Endodermal cell (in vitro differentiated cells): ENCODE measurements at places on chromosomes 3 and 15. TPM values are rescaled to one million over a fixed set of nuclear protein-coding genes. Genes with fewer than 3 reads are reported as not detected.

DNA sequence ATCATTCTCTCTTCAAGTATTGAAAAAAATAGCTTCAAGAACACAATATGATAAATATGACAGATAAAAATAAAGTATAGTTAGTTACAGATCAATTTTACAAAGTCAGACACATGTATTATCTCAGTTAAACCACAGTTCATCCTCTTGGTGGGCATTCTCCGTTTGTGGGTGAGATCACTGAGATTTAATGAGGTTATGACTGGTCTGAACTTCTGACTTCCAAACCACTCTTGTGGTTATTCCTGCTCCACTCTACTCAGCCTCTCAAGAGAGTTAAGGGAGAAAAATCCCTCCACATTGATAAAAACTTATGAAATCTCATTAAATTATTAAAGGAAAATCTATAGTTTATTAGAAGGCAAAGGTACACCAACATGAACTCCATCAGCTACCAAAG lies 229.9 kb upstream of the LRTM1 start:
- H3K27ac ChIP-seq = no peak overlapping the region

DNA sequence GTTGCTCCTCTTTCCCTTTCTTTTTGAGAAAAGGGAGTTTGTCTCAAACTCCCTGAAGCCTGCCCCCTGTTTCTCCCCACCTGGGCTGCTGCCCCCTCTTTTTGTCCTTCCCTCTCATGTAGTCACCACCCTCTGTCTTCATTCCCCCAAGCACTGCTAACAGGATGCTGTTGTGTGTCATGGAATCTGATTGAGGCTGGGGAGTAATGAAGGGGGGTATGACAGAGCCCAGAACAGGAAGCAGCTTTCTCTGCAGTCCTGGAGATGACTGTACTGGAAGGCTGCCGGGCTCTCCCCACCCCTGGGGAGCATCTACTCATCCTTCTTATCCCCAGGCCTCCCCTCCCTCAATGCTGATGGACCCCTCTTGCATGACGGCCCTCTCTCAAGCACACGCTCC lies 181.6 kb downstream of the ABHD5 start:
- no peak overlapping the region for H3K27ac ChIP-seq
- no peaks in the 10 kb centered on the region for H3K36me3 ChIP-seq
- no peaks in the 10 kb centered on the region for H3K4me1 ChIP-seq
- DNase-seq = peak; percentile 44
- no peak overlapping the region for H3K4me3 ChIP-seq
- no peaks in the 10 kb centered on the region for H3K27me3 ChIP-seq

DNA sequence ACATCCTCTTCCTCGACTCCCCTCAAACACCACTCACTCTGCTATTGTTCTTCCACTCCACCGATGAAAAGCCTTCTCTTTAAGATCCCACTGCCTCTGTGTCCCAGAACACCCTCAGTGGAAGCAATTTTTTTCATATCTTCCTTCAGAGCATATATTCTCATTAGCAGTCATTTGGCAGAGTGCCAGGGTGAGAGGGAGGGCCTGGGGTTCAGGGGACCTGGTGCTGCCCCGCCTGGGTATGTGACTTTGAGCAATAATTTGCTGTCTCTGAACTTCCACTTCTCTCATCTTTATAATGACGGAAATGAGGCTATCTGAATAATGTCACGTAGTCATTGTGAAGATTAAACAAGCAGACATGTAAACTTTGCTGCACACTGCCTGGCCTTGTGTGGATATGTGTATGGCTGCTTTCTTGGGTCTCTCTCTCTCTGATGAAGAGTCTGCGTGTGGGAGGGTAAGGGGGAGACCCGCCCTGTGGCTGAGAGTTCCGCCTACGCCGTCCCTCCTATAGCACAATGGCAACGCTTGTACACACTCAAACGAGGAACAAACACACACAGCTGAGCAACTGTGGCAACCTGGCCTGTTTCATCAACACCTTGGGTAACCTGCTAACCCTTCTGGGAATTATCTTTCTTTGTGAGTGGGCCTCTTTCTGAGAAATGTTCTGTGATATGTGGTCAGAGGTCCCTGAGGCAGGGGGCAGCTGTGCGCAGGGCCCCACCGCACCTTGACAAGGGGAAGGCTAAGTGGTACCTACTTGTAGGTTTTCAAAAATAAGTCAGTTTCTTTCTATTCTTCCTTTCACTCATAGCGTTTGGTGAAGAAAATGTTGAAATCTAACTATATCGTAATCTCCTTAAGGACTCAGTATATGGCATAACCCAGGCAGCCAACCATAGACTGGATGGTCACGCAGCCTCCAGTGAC lies 369.8 kb downstream of the SV2B start:
- DNase-seq = no peak
- H3K4me1 ChIP-seq = peaks cover 4% of the 10 kb centered on the region
- H3K4me3 ChIP-seq = no peak overlapping the region
- H3K27me3 ChIP-seq = peaks cover 11% of the 10 kb centered on the region
- H3K36me3 ChIP-seq = no peaks in the 10 kb centered on the region
- H3K27ac ChIP-seq = no peak overlapping the region

DNA sequence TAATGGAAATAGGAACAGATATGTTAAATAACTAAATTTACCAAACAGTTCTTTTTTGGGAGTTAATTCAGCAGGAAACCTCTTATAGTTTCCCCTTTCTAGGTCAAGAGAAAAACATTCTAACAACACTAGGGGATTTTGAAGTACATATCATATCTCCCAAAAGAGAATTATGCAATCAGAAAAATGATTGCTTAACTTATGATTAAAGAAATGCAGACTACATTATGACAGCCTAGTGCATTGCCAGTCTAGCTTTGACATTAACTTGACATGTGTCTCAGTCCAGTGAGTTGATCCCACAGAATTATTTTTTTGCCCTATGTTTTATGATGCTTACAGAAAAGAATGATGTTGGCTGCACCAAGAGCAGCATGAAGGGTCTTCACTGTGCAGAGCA lies 31.7 kb upstream of the NPHP3 start:
- DNase-seq = no peak
- H3K27ac ChIP-seq = no peak overlapping the region
- no peaks in the 10 kb centered on the region for H3K27me3 ChIP-seq
- H3K4me1 ChIP-seq = no peaks in the 10 kb centered on the region

DNA sequence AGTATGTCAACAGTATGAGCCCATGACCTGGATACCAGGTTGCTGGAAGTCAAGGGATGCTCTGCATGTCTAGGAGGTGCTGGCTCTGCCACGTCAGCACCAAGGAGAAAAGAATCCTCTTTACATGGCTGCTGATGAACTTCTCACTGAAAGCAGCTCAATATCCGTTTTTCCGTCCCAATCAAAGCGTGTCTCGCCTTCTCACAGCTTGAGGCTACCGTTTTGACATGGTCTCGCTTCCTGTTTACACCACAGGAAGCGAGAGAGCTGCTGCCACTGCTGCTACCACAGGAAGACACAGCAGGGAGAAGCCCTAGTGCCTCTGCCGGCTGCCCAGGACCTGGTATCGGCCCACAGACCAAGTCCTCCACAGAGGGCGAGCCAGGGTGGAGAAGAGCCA lies 27.3 kb downstream of the STARD5 start:
- peak; percentile 53 for DNase-seq
- H3K36me3 ChIP-seq = no peaks in the 10 kb centered on the region
- no peaks in the 10 kb centered on the region for H3K4me1 ChIP-seq
- H3K4me3 ChIP-seq = no peak overlapping the region
- H3K27ac ChIP-seq = no peak overlapping the region

- no peak for DNase-seq
- no peak overlapping the region for H3K4me3 ChIP-seq
- H3K27me3 ChIP-seq = no peaks in the 10 kb centered on the region
- H3K27ac ChIP-seq = no peak overlapping the region
- H3K4me1 ChIP-seq = no peaks in the 10 kb centered on the region
Measured at GRCh38 chr3:181402347-181402746, 309.4 kb upstream of the SOX2 start.

The ITIH4 gene
- total RNA-seq = 4.6 and 6.2 TPM in 2 replicates

The TMEM115 gene
- total RNA-seq = 16.2 to 30.8 TPM (median 30.1 TPM) in 3 replicates

The ETV5 gene
- 82.7 and 84.1 TPM in 2 replicates for total RNA-seq

DNA sequence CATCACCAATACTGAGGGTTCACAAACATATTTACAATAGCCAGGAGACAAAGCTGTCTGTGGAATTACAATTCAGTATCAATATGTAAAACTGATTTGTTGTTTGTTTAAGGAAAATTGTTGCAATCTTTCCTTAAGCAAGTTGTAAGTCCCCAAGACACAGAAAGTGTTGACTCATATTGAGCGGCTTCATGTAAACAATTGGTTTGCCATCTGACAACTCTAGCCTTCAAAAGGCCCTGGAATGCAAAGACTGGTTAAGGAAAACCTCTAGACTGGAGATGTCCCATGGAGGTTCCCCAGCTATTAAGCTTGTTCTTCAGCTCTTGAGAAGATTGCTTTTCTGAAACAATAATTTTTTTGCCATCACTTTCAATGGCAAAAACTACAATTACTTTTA lies 283.7 kb upstream of the PROK2 start:
- no peaks in the 10 kb centered on the region for H3K36me3 ChIP-seq
- no peak overlapping the region for H3K27ac ChIP-seq

DNA sequence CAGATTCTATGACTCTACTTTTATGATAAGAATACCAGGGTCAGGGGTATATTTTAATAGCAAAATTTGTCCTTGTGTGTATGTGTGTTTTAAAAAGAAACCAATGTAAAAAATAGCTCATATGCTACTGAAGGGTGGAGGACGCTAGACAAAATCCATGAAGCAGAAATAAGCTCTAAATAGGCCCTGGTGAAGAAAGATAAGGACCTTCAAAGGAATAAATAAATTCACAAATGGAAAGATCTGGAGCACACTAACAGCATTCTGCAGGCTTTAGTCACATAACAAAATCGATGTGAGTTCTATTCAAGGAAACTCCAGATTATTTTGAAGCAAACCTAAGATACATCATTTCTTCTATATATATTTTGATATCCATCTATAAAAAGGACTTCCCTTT lies 27.2 kb upstream of the ATP11B start:
- no peak overlapping the region for H3K4me3 ChIP-seq
- H3K27me3 ChIP-seq = no peaks in the 10 kb centered on the region
- no peak for DNase-seq
- H3K27ac ChIP-seq = no peak overlapping the region
- H3K4me1 ChIP-seq = no peaks in the 10 kb centered on the region

The GOLGA6D gene
- total RNA-seq = 0.11 and 0.14 TPM in 2 replicates

- H3K36me3 ChIP-seq = no peaks in the 10 kb centered on the region
- no peaks in the 10 kb centered on the region for H3K4me1 ChIP-seq
- H3K27me3 ChIP-seq = no peaks in the 10 kb centered on the region
- no peak overlapping the region for H3K4me3 ChIP-seq
- no peak for DNase-seq
Measured at GRCh38 chr15:27983496-27983895, 115.6 kb downstream of the OCA2 start.

- no peaks in the 10 kb centered on the region for H3K27me3 ChIP-seq
- H3K27ac ChIP-seq = no peak overlapping the region
- no peak overlapping the region for H3K4me3 ChIP-seq
- peaks cover 9% of the 10 kb centered on the region for H3K36me3 ChIP-seq
Measured at GRCh38 chr15:41822957-41823356, 4.9 kb upstream of the JMJD7 start.

- H3K27ac ChIP-seq = no peak overlapping the region
- peaks cover 3% of the 10 kb centered on the region for H3K36me3 ChIP-seq
- peak; percentile 73 for DNase-seq
- peaks cover 4% of the 10 kb centered on the region for H3K4me1 ChIP-seq
- H3K27me3 ChIP-seq = no peaks in the 10 kb centered on the region
Measured at GRCh38 chr3:129829640-129830039, 63.9 kb downstream of the TMCC1 start.

DNA sequence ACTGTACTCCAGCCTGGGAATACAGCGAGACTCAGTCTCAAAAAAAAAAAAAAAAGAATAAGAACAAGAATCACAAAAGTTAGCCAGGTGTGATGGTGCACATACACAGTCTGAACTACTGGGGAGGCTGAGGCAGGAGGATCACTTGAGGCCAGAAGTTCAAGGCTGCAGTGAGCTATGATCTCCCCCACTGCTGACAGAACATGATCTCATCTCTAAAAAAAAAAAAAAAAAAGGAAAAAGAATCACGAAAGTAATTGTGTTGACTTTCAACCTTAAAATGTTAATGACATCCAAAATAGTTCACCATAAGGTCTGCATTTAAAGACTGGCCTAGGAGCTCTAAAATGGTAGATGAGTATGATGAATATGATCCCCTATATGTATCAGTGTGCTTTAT lies 68.0 kb upstream of the MAP4 start:
- H3K36me3 ChIP-seq = peaks cover 39% of the 10 kb centered on the region
- no peak overlapping the region for H3K27ac ChIP-seq
- H3K27me3 ChIP-seq = no peaks in the 10 kb centered on the region
- no peaks in the 10 kb centered on the region for H3K4me1 ChIP-seq
- H3K4me3 ChIP-seq = no peak overlapping the region

The ZBTB11 gene
- total RNA-seq = 20.9 to 29.6 TPM (median 20.9 TPM) in 3 replicates

The PODXL2 gene
- 11.8 and 12.5 TPM in 2 replicates for total RNA-seq

GRCh38 chr3:69948246-69948862 lies 51.2 kb upstream of the SAMMSON start:
- peaks cover 17% of the 10 kb centered on the region for H3K27me3 ChIP-seq
- H3K36me3 ChIP-seq = no peaks in the 10 kb centered on the region
- H3K4me3 ChIP-seq = no peak overlapping the region
- no peak for DNase-seq
- peaks cover 2% of the 10 kb centered on the region for H3K4me1 ChIP-seq

GRCh38 chr3:135907422-135908165 lies 57.9 kb upstream of the PPP2R3A start:
- no peaks in the 10 kb centered on the region for H3K36me3 ChIP-seq
- H3K27me3 ChIP-seq = no peaks in the 10 kb centered on the region
- no peak overlapping the region for H3K4me3 ChIP-seq
- no peak overlapping the region for H3K27ac ChIP-seq
- no peak for DNase-seq

The LAMB2 gene
- total RNA-seq = 83.6 to 94.8 TPM (median 90.8 TPM) in 3 replicates
